ENCODE measurements at places on chromosomes 16 and 17.

DNA sequence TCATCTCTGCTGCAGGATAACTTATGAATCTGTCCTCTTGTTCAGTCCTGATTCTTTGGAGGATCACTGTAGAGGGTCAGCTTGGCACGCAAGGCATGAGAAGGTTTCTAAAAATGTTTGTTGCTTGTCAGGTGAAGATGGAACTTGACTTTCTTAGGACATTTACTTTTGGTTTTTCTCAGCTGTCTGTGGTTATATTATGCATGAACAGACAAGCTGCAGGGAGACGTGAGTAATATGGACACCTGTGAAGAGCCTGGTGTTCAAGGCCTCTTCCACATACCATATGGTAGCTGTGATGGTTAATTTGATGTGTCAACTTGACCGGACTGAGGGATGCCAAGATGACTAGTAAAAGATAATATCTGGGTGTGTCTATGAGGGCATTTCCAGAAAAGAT is 270.2 kb upstream of the CPHXL start:
- no peak for DNase-seq

DNA sequence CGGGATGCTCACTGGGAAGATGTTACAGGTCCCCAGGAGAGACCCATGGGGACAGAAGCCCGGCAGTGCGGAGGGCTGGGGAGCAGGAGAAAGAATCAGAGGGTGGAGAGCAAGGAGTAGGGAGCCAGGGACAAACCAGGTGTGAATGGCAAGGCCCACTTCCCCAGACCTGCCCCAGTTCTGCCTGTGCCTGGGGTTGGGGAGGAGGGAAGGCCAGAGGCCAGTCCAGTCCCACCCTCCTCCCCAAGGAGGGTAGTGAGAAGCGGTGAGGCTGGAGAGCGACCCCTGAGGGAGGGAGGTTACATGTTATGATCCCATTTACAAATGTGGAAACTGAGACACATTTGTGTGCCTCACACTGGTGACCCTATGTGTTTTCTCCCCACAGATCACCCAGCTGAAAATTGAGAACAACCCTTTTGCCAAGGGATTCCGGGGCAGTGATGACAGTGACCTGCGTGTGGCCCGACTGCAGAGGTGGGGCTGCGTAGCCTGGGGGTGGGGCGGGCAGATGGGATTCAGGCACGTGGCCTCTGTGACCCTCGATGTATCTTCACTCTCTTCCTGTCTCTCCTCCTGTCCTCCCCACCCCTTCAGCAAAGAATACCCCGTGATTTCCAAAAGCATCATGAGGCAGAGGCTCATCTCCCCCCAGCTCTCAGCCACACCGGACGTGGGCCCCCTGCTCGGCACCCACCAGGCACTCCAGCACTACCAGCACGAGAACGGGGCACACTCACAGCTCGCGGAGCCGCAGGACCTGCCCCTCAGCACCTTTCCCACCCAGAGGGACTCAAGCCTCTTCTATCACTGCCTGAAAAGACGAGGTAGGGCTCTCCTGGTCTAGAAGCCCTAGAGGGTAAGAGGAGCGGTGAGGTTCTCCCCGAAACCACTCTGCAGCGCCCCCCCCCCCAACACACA is 27.5 kb downstream of the TBX4 start:
- no peak for DNase-seq

DNA sequence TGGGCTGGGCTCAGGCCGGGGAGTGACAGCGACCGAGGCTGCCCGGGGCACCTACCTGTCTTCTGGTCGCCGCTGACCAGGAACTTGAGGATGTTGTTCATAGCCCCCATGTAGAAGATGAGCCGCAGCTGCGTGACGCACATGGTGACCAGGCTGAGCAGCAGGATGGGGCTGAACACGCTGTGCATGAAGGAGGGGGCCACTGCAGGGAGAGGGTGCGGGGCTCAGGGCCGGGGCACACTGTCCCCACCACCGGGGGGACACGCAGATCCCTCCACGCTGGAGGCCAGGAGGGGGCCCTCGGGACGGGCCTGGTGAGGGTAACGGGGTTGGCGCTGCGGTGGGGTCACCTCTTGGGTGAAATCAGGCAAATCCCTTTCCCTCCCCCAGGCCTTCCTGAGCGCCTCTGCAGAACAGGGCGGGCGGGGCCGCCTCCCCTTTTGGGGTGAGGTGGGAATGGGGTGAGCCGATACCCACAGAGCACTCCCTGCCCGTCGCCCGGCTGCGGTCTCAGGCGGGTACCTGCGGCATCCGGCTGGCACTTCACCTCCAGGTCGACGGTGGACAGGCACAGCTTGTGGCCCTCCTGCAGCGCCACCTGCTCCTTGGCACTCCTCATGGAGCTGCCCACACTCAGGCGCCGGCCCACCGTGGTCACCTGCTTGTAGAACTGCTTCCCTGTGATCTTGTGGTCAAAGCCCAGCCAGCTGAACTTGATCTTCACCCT is 28.3 kb upstream of the PITPNA start:
- DNase-seq, result no peak

DNA sequence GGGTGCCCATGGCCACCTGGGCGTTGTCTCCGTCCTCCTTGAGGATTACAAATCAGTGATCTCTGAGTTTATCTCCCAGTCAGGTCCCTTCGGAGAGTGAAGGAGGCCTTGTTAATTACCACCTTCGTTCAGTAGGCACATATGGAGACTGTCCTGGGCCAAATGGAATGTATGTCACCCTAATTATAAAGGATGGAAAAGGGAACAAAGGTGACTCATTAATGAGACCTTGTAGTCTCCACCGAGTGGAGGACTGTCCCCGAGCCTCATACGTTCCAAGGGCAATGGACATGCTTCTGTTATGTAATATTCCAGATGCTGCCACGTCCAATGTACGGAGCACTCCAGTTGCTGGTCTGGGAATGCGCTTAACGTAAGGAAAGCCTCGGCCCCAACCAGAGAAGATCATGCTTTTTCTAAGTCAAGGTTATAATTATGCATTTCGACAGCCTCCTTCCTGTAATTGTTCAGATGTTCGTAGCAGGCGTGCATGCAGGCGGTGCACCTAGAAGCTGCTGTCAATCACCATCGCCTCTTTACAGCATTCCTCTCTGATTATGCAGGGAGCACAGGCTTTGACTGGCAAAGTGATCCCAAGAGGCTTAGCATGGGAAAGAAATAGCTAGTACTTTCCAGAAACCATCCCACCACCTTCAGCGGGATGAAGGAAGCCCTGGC is 22.4 kb upstream of the SEC14L1 start:
- DNase-seq, result no peak

DNA sequence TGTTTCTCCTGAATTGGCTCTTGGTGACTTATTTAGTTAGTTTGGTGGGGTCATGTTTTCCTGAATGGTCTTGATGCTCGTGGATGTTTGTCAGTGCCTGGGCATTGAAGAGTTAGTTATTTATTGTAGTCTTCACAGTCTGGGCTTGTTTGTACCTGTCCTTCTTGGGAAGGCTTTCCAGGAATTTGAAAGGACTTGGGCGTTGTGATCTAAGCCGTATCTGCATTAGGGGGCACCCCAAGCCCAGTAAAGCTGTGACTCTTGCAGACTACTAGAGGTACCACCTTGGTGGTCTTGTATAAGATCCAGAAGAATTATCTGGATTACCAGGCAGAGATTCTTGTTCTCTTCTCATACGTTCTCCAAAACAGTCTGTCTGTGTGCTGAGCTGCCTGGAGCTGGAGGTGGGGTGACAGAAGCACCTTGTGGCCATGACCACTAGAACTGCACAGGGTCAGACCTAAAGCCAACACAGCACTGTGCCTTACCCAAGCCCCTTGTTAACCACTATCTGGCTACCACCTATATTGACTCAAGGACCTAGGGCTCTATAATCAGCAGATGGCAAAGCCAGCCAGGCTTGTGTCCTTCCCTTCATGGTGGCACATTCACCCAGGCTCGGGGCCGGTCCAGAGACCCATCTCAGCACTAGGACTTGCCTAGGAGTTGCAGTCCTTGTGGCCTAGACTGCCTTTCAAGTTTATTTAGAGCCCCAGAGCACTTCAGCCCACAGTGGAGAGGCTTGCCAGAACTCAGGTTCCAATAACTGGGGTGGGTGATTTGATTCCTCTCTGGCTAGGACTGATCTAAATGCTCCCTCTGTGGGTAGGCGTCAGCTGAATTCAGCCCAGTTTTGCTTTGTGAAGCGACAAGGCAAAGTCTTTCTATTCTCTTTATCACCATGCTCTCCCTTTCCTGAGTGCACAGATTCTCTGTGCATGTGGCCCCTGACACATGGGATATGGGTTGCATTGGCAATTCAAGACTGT is 11.0 kb downstream of the RNF135 start:
- no peak for DNase-seq

- DNase-seq, result no peak
These were observed 186.3 kb upstream of the XYLT1 start for GRCh38 chr16:17657045-17657444.
